ENCODE measurements at places on chromosomes 11 and 22.

- no peak for DNase-seq
These were observed 43.5 kb upstream of the KCNJ11 start for GRCh38 chr11:17432002-17432401.

DNA sequence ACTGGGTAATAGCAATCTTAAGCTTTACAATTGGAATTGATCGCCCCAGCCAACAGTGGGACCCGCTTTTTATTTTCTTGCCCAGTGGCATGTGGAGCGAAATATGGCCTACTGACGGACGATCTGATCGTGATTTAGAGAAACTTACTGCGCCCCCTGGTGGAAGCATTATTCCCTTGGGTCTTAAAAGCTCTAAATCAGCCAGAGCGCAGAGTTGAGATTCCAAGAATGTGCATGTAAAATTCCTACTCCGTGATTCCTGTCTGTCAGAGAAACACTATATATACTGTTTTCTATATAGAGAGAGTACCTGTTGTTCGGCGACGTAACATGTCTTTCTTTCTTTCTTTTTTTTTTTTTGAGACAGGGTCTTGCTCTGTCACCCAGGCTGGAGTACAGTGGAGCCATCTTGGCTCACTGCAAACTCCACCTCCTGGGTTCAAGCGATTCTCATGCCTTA lies 3.7 kb upstream of the DPF2 start:
- peak; percentile 72 for DNase-seq

GRCh38 chr11:46520971-46521745 lies 72.7 kb downstream of the AMBRA1 start:
- DNase-seq: no peak

DNA sequence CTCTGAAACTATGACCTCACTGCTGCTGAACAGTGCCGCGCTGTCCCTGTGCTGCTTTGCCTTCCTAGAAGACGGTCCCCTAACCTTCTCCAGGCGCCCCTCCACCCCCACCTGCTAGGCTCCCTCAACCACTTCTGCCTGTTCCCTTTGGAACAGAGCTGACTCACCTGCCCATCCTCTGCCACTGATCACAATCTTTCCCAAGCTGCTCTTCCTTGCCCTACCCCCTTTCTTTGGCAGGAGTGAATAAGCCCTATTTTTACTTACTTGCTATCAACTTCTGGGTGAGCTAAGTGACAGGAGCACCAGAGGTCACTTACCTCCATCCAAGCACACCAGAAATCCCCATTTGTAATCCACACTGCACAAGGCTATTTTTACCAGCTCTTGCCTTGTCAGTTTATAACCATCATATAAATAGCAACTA lies 116.0 kb upstream of the BID start:
- no peak for DNase-seq

DNA sequence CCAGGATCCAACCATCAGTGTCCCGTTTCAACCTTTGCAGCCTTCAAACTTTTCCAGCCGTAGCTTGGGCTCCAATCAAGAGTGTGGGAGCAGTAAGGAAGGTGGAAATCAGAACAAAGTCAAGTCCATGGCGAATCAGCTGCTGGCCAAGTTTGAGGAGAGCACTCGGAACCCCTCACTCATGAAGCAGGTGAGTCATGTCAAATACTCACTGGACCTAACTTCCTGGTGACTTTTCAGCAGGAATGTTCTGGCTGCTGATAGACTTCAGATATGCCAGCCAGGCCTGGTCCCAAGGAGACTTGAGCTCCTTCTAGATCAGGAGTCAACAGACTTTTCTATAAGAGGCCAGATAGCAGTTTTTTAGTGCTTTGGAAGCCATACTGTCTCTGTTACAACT lies 129.0 kb downstream of the MICAL2 start:
- no peak for DNase-seq

DNA sequence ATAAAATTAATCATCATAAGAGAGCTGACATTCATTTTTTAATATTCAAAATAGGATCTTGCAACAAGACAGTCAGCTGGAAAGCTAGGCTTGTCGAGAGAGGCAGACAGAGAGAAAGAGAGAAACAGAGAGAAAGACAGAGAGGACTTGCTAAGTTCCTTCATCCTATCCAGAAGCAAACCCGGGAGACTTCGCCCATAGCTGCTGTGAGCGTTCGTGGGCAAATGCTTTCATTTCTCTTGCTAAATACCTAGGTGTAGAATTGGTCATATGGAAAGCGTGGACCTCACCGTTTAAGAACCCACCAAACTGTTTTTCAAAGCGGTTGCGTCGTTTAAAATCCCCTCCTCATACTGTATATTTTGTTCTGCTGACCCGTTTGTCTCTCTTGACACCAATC lies 25.3 kb upstream of the KRTAP5-6 start:
- DNase-seq: no peak

- peak; percentile 36 for DNase-seq
These were observed 26.1 kb upstream of the CELSR1 start for GRCh38 chr22:46563381-46564083.

DNA sequence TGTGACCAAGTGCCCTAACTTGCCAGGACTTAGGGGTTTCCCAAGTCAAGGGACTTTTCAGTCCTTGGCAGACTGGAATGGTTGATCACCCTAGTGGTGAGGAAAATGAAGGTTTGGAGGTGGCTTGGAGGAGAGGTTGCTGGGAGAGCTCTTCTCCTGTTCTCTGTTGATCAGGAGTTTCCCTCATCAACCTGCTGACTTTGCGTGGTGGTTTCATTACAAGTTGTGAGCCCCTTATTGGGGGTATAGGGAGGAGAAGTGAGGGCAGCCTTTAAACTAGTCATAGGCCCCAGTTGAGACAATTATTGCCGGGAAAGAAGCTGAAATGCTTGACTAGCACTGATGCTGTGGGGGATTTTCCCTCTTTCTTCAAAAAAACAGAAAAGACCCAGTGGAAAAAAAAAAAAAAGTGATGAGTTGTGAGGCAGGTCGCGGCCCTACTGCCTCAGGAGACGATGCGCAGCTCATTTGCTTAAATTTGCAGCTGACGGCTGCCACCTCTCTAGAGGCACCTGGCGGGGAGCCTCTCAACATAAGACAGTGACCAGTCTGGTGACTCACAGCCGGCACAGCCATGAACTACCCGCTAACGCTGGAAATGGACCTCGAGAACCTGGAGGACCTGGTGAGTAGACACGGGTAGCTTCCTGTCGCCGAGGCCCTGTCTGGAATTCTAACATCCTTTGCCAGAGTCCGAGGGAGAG lies at the start of gene CXCR5:
Gene CXCR5 (plus strand): TSS at position 525 of the 704 bp plus-strand sequence. CDS start 50 bp downstream, at position 575.
- DNase-seq: no peak

All from activated naive CD4-positive, alpha-beta T cell (primary cell).